SK-N-SH (cell line): ENCODE measurements at places on chromosomes 5 and 9. TPM values are rescaled to one million over a fixed set of nuclear protein-coding genes. Genes with fewer than 3 reads are reported as not detected.

GRCh38 chr5:135821061-135821801 lies 13.2 kb upstream of the SLC25A48 start:
- H3K4me1 ChIP-seq = no peaks in the 10 kb centered on the region
- no peaks in the 10 kb centered on the region for H3K27me3 ChIP-seq
- DNase-seq = no peak
- no peaks in the 10 kb centered on the region for H3K36me3 ChIP-seq
- H3K4me3 ChIP-seq = no peak overlapping the region

HINT1 gene
- polyA plus RNA-seq = 385 and 444 TPM in 2 replicates

- no peaks in the 10 kb centered on the region for H3K27me3 ChIP-seq
- H3K36me3 ChIP-seq = no peaks in the 10 kb centered on the region
- H3K4me3 ChIP-seq = no peak overlapping the region
- H3K4me1 ChIP-seq = no peaks in the 10 kb centered on the region
Measured at GRCh38 chr9:83569326-83569725, 31.1 kb upstream of the FRMD3 start.

DNA sequence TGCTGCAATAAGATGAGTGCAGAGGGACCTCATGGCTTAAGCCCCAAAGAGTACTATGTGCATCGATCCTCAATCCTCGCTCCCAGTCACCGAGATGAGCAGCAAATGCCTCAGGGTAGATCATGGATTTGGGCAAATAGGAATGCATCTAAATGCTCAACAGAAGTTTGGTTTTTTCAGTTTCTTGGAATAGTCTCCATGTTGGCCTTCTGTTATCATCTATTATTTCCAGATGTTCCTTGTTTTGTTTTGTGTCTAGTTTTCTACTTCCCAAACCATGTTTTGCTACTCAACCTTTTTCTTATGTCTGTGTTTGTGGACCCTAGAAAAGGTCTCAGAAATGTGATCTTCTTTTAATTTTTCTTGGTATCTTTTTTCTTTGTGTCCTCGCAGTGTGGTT lies 43.5 kb upstream of the RASGRF2 start:
- H3K27me3 ChIP-seq = no peaks in the 10 kb centered on the region
- no peak overlapping the region for H3K27ac ChIP-seq

GRCh38 chr9:27864644-27865438 lies 291.6 kb upstream of the C9orf72 start:
- H3K27ac ChIP-seq = peak overlapping the region; percentile 79
- DNase-seq = no peak
- no peaks in the 10 kb centered on the region for H3K27me3 ChIP-seq
- H3K36me3 ChIP-seq = no peaks in the 10 kb centered on the region

DNA sequence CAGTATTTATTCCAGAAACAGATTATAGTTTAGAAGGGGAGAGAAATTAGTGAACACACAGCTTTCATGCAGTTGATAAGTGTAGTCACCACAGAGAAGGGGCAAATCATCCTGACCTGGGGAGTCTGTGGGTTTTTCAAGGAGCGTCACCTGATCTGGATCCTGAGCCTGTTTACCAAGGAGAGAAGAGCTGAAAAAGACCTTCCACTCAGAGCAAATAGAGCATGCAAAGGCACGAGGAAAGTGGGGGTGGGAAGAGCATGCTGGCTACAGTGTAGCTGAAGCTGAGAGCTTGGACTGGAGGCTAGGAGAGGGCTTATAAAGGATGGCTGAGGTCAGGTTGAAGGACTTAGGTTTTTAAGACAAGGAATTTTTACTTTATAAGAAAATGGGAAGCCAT lies 30.4 kb downstream of the ACO1 start:
- H3K4me3 ChIP-seq = no peak overlapping the region
- peaks cover 25% of the 10 kb centered on the region; the same call in 1 of the 2 replicates for H3K36me3 ChIP-seq
- H3K27ac ChIP-seq = no peak overlapping the region
- no peak for DNase-seq
- H3K27me3 ChIP-seq = no peaks in the 10 kb centered on the region

- no peak for DNase-seq
- H3K4me1 ChIP-seq = no peaks in the 10 kb centered on the region
- no peaks in the 10 kb centered on the region for H3K36me3 ChIP-seq
- no peak overlapping the region for H3K4me3 ChIP-seq
- H3K27ac ChIP-seq = no peak overlapping the region
- no peaks in the 10 kb centered on the region for H3K27me3 ChIP-seq
Measured at GRCh38 chr5:35131723-35132122, 84.0 kb upstream of the AGXT2 start.

UAP1L1 gene
- 3.2 and 5.6 TPM in 2 replicates for polyA plus RNA-seq

DNA sequence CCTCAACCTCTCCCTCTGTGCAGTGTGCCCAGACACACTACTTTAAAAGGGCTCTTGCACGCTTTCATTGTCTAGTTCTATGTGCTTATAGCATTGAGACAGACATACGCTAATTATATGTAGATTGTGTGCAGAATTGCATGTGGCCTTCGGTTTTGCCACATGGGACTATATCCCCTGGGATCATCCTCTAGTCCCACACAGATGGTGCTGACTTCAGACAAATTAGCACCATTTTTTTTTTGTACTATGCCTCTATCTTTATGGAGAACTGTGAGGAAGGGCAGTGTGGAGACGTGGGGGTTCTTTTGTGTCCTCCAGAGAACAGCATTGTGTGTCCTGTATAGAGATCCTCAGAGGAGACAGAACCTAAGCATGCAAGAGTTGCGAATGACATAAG lies 29.3 kb downstream of the PAPPA start:
- no peak for DNase-seq
- H3K4me1 ChIP-seq = peaks cover 7% of the 10 kb centered on the region
- peaks cover 62% of the 10 kb centered on the region for H3K36me3 ChIP-seq
- H3K27ac ChIP-seq = peak overlapping the region; percentile 11; the same call in 1 of the 2 replicates
- no peak overlapping the region for H3K4me3 ChIP-seq

GMCL2 gene
- not detected in 2 replicates for polyA plus RNA-seq

DNA sequence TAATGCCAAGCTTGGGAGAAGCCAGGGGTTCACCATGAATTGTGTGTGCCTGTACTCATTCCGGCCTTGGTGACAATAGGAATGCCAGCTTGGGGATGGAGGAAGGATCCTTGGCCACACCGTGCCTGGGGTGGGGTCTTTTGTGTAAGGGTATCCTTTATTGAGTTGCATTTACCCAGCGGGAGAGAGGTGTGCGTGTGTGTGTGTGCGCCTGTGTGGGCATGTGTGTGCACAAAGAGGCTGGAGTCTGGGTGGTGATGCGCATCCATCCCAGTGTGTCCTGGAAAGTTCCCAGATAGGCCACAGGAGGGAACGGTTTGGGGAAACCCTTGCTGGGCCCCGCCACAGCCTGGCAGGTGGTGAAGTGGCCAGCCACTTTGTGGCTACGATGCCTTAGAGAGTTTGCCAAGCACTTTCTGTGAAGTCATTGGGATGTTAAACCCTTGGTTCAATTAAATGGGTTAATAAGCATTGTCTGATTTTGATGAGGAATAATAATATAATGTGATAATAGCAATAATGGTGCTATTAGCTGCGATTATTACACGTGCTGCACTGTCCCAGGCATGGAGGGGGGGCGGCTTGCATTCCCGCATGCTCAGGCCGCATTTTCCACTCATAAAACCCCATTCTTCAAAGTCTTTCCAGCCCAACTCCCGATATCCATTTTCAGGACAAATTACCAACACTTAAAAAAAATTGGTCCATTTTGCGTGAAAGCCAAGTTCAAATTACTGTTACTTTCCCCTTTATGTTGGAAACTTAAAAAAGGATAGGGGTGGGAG lies 13.7 kb downstream of the PITX1 start:
- peak; percentile 30 for DNase-seq
- no peak overlapping the region for H3K4me3 ChIP-seq
- no peak overlapping the region for H3K27ac ChIP-seq
- no peaks in the 10 kb centered on the region for H3K36me3 ChIP-seq

- DNase-seq = no peak
- no peak overlapping the region for H3K27ac ChIP-seq
- H3K36me3 ChIP-seq = no peaks in the 10 kb centered on the region
Measured at GRCh38 chr5:96377167-96377566, 55.9 kb downstream of the PCSK1 start.

- no peak overlapping the region for H3K27ac ChIP-seq
- H3K4me1 ChIP-seq = no peaks in the 10 kb centered on the region
- H3K4me3 ChIP-seq = no peak overlapping the region
- H3K36me3 ChIP-seq = peaks cover 4% of the 10 kb centered on the region; the same call in 1 of the 2 replicates
Measured at GRCh38 chr9:5425006-5425628, 12.6 kb downstream of the PLGRKT start.

IRGM gene
- 0.13 and 0.19 TPM in 2 replicates for polyA plus RNA-seq

PPP3R2 gene
- polyA plus RNA-seq = not detected in 2 replicates

TRAF1 gene
- 1.2 and 1.5 TPM in 2 replicates for polyA plus RNA-seq

DNA sequence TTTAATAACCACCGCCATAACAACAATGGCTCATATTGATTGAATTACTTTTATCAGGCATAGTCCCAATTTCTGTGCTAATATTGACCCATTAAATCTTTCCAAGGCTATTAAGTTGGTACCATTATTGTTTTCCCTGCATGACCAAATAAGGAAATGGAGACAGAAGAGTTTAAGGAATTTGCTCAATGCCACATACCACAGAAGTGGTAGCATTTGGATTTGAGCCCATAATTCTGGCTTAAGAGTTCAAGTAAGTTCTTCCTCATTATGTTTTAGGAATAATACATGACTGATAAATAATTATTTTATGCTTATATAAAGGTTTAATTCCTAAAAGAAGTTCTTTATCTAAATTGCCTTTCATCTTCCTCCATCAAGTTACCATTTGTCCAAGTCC lies 43.4 kb upstream of the HAPLN1 start:
- no peak overlapping the region for H3K27ac ChIP-seq
- no peaks in the 10 kb centered on the region for H3K4me1 ChIP-seq
- no peak for DNase-seq
- no peaks in the 10 kb centered on the region for H3K36me3 ChIP-seq
- H3K27me3 ChIP-seq = no peaks in the 10 kb centered on the region

RNF145 gene
- polyA plus RNA-seq = 34.3 and 36.1 TPM in 2 replicates

GRCh38 chr9:113720495-113720894 lies 155.6 kb upstream of the ZNF618 start:
- no peaks in the 10 kb centered on the region for H3K4me1 ChIP-seq
- H3K27ac ChIP-seq = no peak overlapping the region
- H3K4me3 ChIP-seq = no peak overlapping the region
- no peak for DNase-seq
- H3K27me3 ChIP-seq = no peaks in the 10 kb centered on the region; the same call in 1 of the 2 replicates
- H3K36me3 ChIP-seq = no peaks in the 10 kb centered on the region

DNA sequence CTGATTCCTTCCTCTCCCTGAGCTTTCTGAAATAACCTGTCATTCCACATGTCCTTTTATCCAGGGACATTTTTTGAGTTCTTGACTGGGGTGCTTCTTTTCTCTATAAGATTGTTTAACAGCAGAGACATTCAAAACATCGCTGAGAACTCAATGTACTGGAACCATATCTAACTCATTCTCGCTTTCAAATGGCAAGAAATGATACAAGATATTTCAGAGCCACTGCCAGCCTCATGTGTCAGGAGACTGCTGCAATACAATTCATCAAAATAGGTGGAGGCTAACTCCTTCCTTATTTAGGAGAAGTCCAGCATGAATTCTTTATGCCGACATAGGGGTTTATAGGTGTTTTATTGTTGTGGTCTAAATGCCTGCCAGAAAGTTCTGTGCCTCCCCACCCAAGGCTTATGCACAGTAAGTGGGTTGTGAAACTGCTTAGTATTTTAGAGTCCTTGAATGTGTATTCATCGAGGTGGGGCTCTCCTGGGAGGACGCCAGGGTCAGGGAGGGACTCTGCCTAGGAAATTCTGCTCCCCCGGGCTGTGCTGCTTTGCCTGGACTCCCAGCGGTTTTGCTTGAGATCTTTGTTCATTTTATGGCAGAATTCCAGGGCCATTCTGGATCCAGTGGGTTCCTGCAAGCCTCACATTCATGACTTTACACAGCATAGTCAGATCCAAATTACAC lies 53.9 kb downstream of the ZNF474 start:
- H3K27ac ChIP-seq = peak overlapping the region; percentile 96
- no peak overlapping the region for H3K4me3 ChIP-seq

DNA sequence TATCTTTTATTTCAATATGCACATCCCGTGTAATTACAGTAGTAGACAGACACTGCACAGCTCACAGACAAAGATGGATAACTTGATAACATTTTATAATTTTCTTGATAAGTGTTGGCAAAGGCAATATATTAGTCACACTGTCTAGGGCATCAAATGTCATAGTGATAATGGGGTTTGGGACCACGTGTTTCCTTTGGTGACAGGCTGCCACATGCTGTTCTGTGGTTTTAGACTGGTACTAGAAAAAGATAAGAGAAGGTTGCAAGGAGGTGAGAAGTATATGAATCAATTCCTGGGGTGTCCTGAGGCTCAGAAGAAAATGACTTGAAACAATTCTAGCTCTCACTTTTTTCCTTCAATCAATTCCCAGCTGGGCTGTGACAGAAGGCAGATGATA lies 258.8 kb upstream of the CHD1 start:
- no peak overlapping the region for H3K27ac ChIP-seq
- no peaks in the 10 kb centered on the region for H3K36me3 ChIP-seq
- no peak for DNase-seq
- H3K4me1 ChIP-seq = no peaks in the 10 kb centered on the region
- H3K27me3 ChIP-seq = no peaks in the 10 kb centered on the region
- no peak overlapping the region for H3K4me3 ChIP-seq

DNA sequence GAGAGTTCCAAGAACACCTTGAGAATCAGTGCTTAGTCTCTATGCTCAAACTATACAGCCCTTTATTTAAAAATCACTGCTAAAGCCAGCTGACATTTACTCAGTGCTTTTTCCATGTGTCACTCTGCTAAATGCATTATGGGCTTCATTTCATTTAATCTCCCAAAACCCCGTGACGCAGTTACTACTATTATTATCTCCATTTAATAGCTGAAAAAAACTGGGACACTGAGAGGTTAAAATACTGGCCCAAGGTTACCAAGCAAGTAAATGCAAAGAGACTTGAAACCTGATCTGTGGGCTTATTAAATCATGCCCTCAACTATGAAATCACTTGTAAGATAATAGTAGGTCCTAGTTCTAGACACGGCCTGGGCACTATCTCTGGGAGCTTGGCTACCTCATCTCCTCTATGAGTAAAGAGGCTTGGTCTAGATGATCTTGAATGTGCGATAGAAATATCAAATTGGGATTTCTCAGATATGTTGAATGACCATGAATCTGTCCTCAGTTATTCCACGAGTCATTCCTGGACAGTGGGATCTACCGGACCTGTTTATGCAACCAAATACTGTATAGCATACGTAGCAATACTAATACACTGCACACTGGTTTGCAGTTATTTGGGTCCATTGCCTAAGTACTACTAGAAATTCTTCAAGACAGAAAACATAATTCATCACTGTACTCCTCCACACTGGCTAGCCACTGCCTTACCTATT lies 32.3 kb downstream of the MARCHF11 start:
- no peak overlapping the region; the same call in none of the 2 replicates for H3K27ac ChIP-seq
- H3K4me3 ChIP-seq = no peak overlapping the region
- peaks cover 24% of the 10 kb centered on the region for H3K4me1 ChIP-seq
- no peak for DNase-seq
- H3K27me3 ChIP-seq = no peaks in the 10 kb centered on the region
- no peaks in the 10 kb centered on the region for H3K36me3 ChIP-seq

AGXT2 gene
- polyA plus RNA-seq = not detected in 2 replicates

DNA sequence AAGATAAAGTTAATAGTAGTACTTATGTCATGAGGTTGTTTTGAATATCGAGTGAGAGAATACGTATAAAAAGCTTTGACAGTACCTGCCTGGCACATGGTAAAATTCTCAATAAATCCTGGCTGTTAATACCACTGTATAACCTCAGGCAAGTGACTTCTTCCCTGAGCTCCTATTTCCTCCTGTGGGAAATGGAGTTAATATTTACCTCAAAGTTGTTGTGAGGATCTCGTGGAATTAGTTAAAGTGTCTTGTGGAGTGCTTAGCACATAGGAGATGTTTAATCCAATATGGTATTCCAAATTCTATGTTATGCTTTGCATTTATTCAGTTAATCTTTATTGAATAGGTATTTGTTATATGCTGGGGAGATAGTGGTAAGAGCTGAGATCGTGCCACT lies 18.5 kb downstream of the FOCAD start:
- H3K27ac ChIP-seq = no peak overlapping the region
- 0 out of 2 replicates have a peak, but pooled peaks cover 7% of the 10 kb centered on the region for H3K4me1 ChIP-seq
- no peaks in the 10 kb centered on the region for H3K36me3 ChIP-seq
- no peak overlapping the region for H3K4me3 ChIP-seq

ZNF883 gene
- 2.0 and 2.3 TPM in 2 replicates for polyA plus RNA-seq
